ENCODE measurements at places on chromosomes 5 and 9. TPM values are rescaled to one million over a fixed set of nuclear protein-coding genes. Genes with fewer than 3 reads are reported as not detected.

Gene FCN2
- not detected for total RNA-seq

Gene BASP1
- 92.2 TPM for total RNA-seq

Gene TEK
- 101 TPM for total RNA-seq

Gene NR4A3
- under 0.01 TPM for total RNA-seq

Gene CCDC152
- total RNA-seq, result 4.0 TPM

Gene GMCL2
- total RNA-seq, result not detected
